Activated CD8-positive, alpha-beta memory T cell treated with anti-CD3 and anti-CD28 coated beads for 1 hour (primary cell): ENCODE measurements at places on chromosomes 1 and 21.
A peak's percentile ranks its signal among the peaks of the same experiment; 100 is the strongest.

GRCh38 chr1:79004916-79005315 lies 1.6 kb downstream of the ADGRL4 start:
- DNase-seq, result no peak

GRCh38 chr1:36851595-36851994 lies 182.7 kb downstream of the GRIK3 start:
- DNase-seq, result no peak

DNA sequence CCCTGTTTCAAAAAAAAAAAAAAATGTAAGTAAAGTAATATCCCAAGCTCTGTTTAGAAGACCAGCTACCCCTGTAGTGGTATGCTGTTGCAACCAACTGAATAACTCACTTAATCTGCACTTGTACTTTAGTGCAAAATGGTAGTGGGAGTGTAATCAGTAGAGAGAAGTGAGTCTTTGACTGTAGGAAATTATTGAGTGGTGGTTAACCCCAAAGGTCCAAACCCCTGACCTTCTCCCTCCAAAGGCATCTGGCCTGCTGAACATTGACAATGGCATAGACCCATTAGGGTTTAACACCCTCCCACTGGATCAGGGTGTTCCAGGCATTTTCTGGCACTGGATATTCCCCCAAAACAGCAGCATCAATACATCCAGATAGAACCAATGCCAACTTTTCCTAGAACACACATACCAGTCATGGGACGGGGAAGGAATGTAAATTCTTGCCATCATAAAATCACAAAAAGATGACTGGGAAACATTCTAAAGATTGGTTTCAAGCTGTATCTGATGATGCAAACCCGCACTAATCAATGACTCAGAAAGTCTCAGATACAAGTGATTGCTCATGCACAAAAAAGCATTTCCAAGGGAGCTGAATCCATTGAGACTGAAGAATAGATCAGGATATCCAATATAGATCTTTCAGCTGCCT lies 110.3 kb downstream of the MRPL39 start:
- no peak for DNase-seq

GRCh38 chr1:220294846-220295301 lies 22.6 kb upstream of the RAB3GAP2 start:
- DNase-seq, result no peak

GRCh38 chr1:954927-955326 lies 4.1 kb downstream of the NOC2L start:
- DNase-seq, result no peak

- DNase-seq, result peak; percentile 8
Observed at GRCh38 chr1:230109895-230110667, 43.0 kb downstream of the GALNT2 start.

DNA sequence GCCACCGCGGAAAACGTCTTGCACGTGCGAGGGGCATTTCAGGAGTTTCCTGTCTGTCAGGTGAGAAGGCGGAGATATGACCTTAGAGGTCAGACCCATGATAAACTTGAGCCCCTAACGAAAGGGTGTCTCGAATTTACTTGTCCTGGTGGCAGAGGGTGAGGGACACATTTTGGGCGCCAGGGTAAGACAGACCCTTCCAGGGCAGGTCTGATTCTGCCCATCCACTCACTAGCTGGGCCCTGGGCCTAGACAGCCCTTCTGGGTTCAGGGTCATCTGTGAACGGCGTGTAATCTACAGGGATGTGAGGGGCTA lies 395 bp upstream of the CSRP1 start:
- no peak for DNase-seq

GRCh38 chr1:161044535-161044907 lies 1.3 kb downstream of the USF1 start:
- no peak for DNase-seq

- DNase-seq, result no peak
Observed at GRCh38 chr1:47692196-47692595, 254.4 kb downstream of the FOXD2 start.

DNA sequence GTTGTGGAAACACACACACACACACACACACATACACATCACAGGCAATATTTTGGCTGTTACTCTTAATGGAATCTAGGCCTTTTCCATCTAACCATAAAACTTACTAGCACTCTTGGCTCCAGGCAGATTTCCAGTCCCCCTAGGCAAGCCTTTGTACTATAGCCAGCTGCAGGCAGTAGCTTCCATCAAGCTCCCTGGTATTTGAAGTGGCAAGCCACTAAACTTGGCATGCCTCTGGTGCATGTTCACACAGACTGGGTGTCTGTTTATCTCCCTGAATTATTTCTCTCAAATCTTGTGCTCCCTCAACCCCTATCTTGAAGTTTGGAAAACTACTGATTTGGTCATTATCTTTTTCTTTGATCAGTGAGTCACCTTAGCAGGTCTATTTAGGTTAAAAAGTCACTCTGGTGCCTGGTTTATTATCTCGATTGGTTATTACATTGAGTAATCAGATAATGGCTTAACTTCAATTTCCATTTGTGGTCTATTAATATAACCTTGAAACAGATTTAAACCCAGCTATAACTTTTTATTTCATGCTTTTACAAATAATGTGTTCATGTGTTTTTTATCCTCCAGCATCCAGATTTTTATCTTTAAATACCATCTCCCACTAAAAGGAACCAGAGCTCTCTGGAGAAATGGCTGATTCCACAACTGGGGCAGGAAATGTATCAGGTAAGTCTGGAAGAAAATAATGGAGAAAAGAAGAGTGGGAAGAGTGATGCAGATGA lies 2.7 kb upstream of the RBM15 start:
- DNase-seq, result no peak

GRCh38 chr1:155504207-155504606 lies 58.4 kb downstream of the ASH1L start:
- DNase-seq, result no peak

DNA sequence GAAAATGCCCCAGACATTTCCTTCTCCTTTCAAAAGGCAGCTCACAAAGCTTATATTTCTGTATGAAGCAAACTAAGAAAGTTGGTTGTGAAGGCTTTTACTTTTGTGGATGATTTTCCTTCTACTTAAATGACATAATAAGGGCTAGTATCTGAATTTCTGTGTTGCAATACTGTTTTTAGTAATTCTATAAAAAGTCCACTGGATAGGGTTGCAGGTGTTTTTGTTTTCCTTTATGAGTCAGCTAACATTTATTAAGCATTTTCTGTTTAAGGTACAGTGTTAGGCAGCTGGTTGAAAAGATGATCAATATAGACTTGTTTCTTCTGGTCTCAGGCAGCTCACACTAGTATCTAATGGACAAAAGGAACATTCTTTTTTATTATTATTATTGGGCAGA lies 722.2 kb downstream of the RWDD3 start:
- no peak for DNase-seq
